CD14-positive monocyte (primary cell): ENCODE measurements at places on chromosomes 2 and 18.
A peak's percentile ranks its signal among the peaks of the same experiment; 100 is the strongest.

DNA sequence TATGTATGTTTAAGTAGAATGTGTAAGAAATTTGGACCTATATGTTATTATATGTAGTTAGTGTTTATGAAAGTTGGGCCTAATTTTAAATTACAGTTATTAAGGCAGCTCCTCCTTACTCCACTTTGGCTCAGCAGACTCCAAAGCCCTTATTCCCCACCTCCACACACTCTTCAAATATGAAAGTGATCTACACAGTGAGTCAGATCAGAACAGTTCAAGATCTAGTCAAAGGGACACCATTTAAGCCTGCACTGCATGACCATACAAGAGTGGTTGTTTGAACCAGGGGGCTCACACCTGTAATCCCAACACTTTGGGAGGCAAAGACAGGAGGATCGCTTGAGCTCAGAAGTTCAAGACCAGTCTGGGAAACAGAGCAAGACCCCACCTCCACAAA, 21.2 kb upstream of the PMAIP1 start:
- no peak for DNase-seq

DNA sequence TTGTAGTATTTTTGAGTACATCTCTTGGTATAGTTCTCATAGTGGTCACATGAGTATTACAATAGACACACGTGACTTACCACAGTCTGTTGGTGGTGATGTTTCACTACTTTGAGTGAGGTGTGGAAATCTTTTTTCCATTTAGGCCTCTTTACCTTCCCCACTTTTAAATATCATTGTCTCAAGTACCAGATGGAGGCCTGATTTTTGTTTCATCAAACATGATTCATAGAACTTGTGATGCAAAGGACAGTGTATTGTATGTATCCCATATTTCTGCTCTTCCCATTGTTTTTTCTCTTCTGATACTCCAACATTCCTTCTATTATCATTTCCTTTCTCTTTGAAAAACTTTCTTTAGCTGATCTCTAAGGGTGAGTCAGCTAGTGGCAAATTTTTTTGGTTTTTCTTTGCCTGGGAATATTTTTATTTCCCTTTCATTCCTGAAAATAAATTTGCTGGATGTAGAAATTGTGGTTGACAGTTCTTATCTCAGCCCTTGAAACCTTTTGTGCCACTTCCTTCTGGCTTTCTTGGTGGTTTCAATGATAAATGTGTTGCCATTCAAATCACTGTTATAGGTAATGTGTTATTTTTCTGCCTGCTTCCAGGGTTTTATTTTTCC, 32.8 kb downstream of the RFX8 start:
- DNase-seq: peak; percentile 86

- no peak for DNase-seq
Observed at GRCh38 chr2:38010995-38011394, 65.0 kb downstream of the CYP1B1 start.

GRCh38 chr2:12169721-12170120, 423.3 kb downstream of the LPIN1 start:
- DNase-seq: peak; percentile 85

DNA sequence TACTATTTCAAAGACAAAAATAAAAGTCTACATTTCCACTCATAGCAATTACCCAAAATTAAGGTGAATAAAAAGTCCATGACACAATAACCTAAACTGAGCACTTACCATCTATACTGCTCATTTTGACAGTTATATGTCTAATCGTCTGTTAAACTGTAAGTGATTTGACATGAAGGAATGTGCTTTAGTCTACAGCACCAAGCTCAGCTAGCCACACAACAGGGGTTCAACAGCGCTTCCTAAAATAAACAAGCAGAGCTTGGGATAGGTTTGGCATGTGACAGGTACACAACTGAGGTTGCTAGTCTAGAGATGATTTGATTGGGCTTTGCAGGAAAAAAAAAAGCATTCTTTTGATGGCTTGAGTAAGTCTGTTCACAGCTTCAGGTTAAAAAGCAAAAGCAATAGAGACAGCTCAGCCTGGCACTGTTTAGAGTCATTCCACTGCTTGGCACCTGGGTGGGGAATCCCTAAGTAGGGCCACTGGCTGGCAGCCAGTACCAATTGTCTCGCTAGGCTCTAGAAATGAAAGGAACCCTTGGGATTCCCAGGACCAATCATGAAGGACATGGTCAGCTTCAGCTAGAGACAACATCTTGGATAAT, 78.6 kb downstream of the BARD1 start:
- no peak for DNase-seq
